ENCODE measurements at places on chromosomes 1 and 21.

DNA sequence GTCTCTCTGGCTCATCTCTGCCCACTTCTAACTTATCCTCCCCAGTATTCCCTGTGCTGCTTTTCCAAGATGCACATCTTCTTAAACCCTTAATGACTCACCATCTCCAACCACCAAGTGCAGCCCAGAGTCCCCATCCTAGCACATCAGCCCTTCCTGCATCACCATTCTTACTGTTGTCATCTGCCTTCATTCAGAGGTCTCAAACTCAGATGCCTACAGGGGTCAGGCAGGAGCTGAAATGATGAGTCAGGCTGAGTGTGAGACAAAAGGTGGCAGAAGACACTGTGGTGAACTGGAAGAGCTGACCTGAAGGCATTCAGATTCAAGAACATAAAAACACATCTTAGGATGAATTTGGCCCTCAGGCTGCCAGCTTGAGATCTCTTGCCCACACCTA lies 34.6 kb downstream of the OLFML2B start:
- DNase-seq: no peak

DNA sequence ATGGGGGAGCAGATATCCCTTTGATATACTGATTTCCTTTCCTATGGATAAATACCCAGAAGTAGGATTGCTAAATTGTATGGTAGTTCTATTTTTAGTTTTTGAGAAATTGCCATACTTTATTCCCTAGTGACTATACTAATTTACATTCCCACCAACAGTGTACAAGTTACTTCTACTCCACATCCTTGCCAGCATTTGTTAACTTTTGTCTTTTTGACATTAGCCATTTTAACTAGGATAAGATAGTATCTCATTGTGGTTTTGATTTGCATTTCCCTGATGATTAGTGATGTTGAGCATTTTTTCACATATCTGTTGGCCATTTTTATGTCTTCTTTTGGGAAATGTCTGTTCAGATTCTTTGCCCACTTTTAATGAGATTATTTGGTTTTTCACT lies 620.6 kb upstream of the CAMK1G start:
- no peak for DNase-seq

DNA sequence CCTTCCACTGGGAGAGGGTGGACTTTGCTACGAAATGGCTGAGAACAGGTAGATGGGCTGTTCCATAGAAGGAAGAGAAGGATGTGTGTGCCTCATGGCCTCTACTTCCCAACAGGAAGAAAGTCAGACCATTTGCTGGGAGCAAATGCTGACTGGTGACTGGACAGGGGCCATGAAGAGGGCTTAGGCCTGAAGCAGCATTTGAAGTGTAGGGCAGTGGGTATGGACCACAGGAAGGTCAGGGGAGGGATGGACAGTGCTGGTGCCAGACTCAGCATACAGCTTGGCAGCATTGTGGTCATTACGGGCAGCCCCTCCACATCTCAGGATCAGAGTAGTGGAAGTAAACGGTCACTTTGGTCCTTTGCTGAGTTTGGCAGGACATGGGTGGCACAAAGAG lies 275.7 kb downstream of the MATN1 start:
- DNase-seq: no peak

- no peak for DNase-seq
These were observed 37.4 kb upstream of the A3GALT2 start for GRCh38 chr1:33358114-33358794.

GRCh38 chr1:223212441-223212840 lies 69.4 kb upstream of the TLR5 start:
- DNase-seq: no peak

DNA sequence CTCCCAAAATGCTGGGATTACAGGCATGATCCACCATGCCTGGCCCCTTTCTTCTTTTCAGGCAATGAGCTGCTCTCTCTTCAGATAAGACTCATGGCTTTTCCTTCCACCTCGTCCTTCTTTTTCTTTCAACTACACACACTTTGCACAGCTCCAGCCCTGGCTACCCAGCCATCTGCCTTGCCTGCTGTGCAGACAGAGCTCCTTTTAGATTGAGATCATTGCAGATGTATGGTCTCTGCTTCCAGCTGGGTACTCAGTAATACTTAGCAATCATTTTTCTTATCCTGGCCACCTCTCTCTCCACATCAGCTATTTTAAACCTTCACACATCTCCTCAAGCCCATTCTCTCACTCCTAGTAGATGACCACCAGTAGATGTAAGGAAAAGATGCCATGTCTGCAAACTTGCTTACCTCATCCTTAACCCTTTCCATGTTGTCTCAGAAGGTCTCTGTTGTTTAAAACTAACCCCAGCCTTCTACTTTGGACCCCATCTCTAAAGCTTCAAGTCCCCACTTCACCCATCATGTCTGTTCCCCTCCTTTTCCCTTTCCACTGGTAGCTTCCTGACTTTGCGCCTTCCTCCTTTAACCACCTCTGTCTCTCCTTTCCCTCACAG lies 7.3 kb downstream of the RAB4A start:
- no peak for DNase-seq

Measured in activated CD8-positive, alpha-beta T cell treated with anti-CD3 and anti-CD28 coated beads for 36 hours (primary cell).